ENCODE measurements at places on chromosomes 7 and 10. TPM values are rescaled to one million over a fixed set of nuclear protein-coding genes. Genes with fewer than 3 reads are reported as not detected.

- H3K27me3 ChIP-seq = no peaks in the 10 kb centered on the region
- no peak overlapping the region for H3K4me3 ChIP-seq
- DNase-seq = no peak
- H3K36me3 ChIP-seq = no peaks in the 10 kb centered on the region
- no peaks in the 10 kb centered on the region for H3K4me1 ChIP-seq
- H3K27ac ChIP-seq = no peak overlapping the region
Measured at GRCh38 chr7:157817433-157817832, 480.6 kb downstream of the DNAJB6 start.

DNA sequence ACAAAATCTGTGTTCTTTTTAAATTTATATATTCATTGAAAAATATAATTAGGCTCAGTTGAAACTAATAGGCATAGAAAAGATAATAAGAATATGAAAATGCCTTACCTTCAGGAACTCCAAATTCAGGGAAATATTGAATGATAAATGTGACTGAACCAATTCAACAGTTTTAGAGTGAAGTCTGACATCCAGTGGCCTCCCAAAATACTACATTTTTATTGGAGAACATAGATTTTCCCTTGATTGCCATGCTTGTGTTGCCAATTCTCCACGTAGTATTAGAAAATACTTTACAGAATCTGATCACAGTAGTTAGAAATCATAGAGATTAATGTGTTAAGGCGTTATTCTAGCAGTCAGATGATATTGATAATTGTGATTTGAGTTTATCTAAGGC is 1246.7 kb downstream of the GATA3 start:
- H3K4me3 ChIP-seq = no peak overlapping the region
- H3K4me1 ChIP-seq = peaks cover 10% of the 10 kb centered on the region
- peaks cover 3% of the 10 kb centered on the region for H3K27me3 ChIP-seq
- no peak for DNase-seq

GRCh38 chr7:114688443-114689055 is 233.3 kb upstream of the MDFIC start:
- H3K4me1 ChIP-seq = no peaks in the 10 kb centered on the region
- H3K27ac ChIP-seq = no peak overlapping the region
- H3K4me3 ChIP-seq = no peak overlapping the region
- peaks cover 5% of the 10 kb centered on the region for H3K27me3 ChIP-seq

DNA sequence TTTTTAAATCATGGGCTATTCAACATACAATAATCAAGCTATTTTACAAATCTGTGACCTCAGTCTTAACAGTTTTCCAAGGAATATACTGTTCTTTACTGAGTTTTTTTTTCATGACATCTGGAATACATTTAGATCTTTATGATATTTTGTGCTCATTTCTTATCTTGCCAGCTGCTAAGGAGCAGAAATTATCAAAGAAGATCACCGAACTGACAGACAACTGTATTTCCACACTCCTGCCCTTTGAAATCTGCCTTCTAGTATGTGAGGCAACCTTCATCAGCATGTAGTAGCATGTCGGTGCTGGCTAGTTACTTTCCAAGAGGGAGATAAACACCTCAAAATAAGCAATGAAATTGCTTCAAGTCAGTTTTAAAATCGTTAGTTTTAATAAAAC is 66.4 kb downstream of the NHLRC2 start:
- H3K4me1 ChIP-seq = peaks cover 3% of the 10 kb centered on the region
- H3K4me3 ChIP-seq = no peak overlapping the region
- peaks cover 6% of the 10 kb centered on the region for H3K36me3 ChIP-seq
- no peak for DNase-seq

DNA sequence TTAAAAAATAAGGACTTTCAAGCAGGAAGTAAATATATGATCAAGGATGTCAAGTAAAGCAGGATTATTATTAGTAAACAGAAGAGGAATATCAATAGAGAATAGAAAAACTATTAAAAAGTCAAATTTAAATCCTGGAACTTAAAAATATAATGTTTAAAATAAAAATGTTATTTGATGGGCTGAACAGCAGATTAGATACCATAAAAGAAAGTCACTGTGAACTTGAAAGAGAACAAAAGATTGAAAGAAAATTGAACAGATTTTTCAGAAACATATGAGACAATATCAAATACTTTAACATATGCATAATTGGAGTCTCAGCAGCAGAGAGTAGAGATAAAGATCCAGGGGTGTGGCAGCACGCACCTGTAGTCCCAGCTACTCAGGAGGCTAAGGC is 1213.7 kb upstream of the AUTS2 start:
- no peak overlapping the region for H3K27ac ChIP-seq
- no peak overlapping the region for H3K4me3 ChIP-seq
- H3K4me1 ChIP-seq = no peaks in the 10 kb centered on the region
- H3K27me3 ChIP-seq = no peaks in the 10 kb centered on the region
- DNase-seq = no peak
- no peaks in the 10 kb centered on the region for H3K36me3 ChIP-seq

DNA sequence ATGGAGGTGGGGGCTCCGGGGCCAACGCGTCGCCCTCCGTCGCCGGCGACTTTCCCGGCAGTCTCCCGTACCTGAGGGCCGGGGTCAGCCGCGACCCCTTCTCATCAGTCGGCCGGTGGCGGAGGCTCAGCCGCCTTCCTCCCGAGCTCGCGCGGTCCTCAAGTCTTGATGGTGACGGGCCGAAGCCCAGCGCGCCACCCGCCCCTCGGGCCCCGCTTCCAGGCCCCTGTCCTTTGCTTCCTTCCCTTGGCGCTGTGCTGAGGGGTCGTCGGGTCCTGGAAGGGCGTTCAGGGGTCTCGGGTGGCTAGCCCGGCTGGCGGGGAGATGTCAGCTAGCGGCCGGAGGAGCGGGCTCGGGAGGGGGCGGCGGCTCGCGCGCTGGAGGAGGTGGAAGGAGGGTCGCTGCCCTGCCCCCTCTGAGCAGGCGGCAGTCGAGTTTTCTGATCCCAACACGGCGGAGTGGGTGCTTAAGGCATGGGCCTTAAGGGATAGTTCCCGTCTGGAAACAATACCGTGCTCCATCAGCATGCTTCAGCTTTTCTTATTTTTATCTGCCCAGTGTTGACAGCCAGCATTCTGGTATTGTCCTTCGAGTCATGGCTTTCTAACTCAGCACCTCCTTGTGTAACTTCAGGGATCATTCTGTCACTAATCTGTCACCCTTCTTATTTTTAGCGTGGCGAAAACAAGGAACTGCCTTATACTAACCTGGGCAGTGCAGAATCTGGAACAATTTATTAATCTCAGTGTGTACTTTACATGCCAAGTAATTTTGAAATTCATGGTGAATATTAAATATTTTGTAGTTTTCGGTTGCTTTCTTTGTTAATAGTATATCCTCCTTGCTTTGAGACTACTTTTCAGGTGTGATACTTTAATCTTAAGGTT is 748 bp downstream of the PHTF2 start:
- H3K27me3 ChIP-seq = no peaks in the 10 kb centered on the region
- H3K4me3 ChIP-seq = peak overlapping the region; percentile 96
- H3K27ac ChIP-seq = peak overlapping the region; percentile 96
- peak; percentile 22 for DNase-seq
- peaks cover 43% of the 10 kb centered on the region for H3K36me3 ChIP-seq

- H3K27ac ChIP-seq = no peak overlapping the region
- no peaks in the 10 kb centered on the region for H3K4me1 ChIP-seq
- DNase-seq = no peak
- H3K4me3 ChIP-seq = no peak overlapping the region
Measured at GRCh38 chr10:61634746-61635145, 28.0 kb upstream of the CABCOCO1 start.

- no peak overlapping the region for H3K27ac ChIP-seq
- peaks cover 27% of the 10 kb centered on the region for H3K27me3 ChIP-seq
- peaks cover 3% of the 10 kb centered on the region for H3K4me1 ChIP-seq
- no peak overlapping the region for H3K4me3 ChIP-seq
- no peaks in the 10 kb centered on the region for H3K36me3 ChIP-seq
Measured at GRCh38 chr10:73965890-73966768, 31.8 kb upstream of the VCL start.

GRCh38 chr10:25867321-25867720 is 66.7 kb upstream of the MYO3A start:
- H3K27ac ChIP-seq = no peak overlapping the region
- H3K36me3 ChIP-seq = no peaks in the 10 kb centered on the region
- no peaks in the 10 kb centered on the region for H3K4me1 ChIP-seq
- DNase-seq = no peak
- H3K4me3 ChIP-seq = no peak overlapping the region
- H3K27me3 ChIP-seq = no peaks in the 10 kb centered on the region

GRCh38 chr7:85006754-85007153 is 180.1 kb downstream of the SEMA3D start:
- peaks cover 6% of the 10 kb centered on the region for H3K27me3 ChIP-seq
- DNase-seq = no peak
- no peaks in the 10 kb centered on the region for H3K36me3 ChIP-seq

DNA sequence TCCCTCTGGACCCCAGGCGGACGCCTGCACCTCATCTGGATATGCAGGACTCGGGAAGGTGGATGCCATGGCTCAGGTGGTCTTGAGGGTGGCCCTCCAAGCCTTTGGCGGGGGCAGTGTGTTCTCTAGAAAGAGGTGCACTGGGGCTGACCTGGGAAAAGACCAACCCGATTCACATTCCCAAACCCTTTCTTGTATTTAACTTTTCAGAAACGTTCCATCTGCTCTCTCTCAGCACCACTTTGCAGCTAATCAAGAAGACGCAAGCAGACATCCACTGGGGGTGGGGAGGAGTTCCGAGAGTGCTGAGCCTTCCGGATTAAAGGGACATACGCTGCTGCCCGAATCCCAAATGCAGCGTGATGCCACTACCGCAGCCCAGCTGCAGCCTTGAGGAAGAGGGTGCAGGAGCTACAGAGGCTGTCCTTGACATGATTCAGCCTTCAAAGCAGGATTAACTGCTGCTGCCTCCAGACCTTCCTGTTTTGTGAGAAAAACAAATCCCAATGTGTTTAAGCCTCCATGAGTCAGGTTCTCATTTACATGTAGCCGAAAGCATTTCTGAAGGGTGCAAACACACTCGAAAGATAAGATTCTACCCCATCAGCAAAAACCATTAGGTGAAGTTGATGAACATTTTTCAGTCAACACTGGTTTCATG is 39.9 kb downstream of the RBM17 start:
- H3K36me3 ChIP-seq = no peaks in the 10 kb centered on the region
- peaks cover 32% of the 10 kb centered on the region for H3K4me1 ChIP-seq
- H3K27ac ChIP-seq = peak overlapping the region; percentile 16
- H3K27me3 ChIP-seq = no peaks in the 10 kb centered on the region

GRCh38 chr7:110947408-110947807 is 143.5 kb upstream of the LRRN3 start:
- H3K27me3 ChIP-seq = no peaks in the 10 kb centered on the region
- H3K4me1 ChIP-seq = peaks cover 13% of the 10 kb centered on the region
- no peaks in the 10 kb centered on the region for H3K36me3 ChIP-seq

DNA sequence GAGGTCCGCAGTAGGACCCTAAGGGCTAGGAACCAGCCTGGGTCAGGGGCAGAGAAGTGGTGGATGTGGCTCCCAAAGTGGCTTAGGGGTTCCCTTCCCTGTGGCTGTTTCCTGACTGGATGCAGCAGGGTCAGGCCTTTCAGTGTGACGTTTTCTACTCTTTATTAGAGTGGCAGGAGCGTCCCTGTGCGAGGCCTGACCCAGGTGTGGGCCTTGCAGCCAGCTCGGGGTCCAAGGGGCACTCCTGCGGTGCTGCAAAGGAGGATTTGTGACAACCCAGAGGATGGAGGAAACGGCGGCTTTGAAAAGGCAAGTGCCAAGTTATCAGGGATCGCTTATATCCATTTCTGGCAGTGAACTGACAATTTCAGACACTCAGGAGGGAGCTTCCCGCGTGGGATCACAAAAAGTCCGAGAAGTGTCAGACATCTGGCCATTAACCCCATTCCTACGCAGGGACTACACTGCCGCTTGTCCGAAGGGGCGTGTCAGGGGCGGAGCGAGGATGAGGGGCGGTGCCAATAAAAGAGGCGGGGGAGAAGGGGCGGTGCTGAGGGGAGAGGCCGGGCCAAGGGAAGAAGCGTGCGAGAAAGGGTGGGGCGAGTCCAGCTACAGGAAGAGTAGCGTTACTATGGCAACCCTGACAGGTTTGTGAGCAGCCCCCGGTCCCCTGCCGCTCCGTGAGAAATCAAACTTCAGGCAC is 98.8 kb upstream of the ZNF722 start:
- no peaks in the 10 kb centered on the region for H3K27me3 ChIP-seq
- peak overlapping the region; percentile 82 for H3K4me3 ChIP-seq
- H3K36me3 ChIP-seq = no peaks in the 10 kb centered on the region
- peaks cover 2% of the 10 kb centered on the region for H3K4me1 ChIP-seq
- peak; percentile 19 for DNase-seq

DNA sequence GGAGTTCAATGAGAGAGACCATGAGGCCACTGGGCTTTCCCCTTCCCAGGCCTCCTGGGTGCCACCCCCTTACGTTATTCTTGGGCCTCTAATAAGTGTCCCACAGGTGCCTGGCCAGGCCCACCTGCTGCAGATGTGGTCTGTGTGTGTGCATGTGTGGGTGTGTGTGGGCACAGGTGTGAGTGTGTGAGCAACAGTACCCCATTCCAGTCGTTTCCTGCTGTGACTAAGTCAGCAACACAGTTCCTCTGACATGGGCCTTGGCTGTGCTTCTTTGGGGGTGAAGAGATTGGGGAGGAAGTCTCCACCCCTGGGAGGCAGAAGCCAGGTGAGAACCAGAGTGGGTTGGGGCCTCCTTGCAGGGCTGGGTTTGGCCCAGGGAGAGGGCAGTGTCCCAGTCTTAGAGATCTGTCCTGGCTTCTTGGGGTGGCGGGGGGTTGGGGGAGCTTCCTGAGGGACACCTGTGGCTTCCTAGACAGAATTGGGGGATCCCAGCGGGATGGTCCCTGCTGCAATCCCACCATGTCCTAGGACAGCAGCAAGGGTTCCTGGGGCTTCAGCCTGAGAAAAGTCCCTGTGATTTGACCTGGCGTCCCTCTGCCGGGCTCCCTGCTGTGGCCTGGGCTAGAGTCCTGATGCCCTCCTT is 4.1 kb upstream of the PILRB start:
- no peak for DNase-seq
- peaks cover 60% of the 10 kb centered on the region for H3K36me3 ChIP-seq
- H3K27ac ChIP-seq = peak overlapping the region; percentile 52

- H3K27ac ChIP-seq = no peak overlapping the region
- DNase-seq = no peak
- H3K36me3 ChIP-seq = peaks cover 10% of the 10 kb centered on the region
- no peak overlapping the region for H3K4me3 ChIP-seq
- H3K27me3 ChIP-seq = no peaks in the 10 kb centered on the region
- H3K4me1 ChIP-seq = peaks cover 24% of the 10 kb centered on the region
Measured at GRCh38 chr7:100195222-100195621, 17.5 kb downstream of the STAG3 start.

GRCh38 chr10:88389456-88389855 is 193.7 kb downstream of the RNLS start:
- H3K36me3 ChIP-seq = peaks cover 14% of the 10 kb centered on the region
- H3K27ac ChIP-seq = no peak overlapping the region
- no peaks in the 10 kb centered on the region for H3K27me3 ChIP-seq
- no peak overlapping the region for H3K4me3 ChIP-seq

The GTF2IRD1 gene
- 3.1 TPM for total RNA-seq

The PLXNA4 gene
- total RNA-seq = 0.14 TPM

The ZNF239 gene
- total RNA-seq = 0.66 TPM

The TOMM7 gene
- 216 TPM for total RNA-seq

The VWDE gene
- 3.2 TPM for total RNA-seq

The FFAR4 gene
- not detected for total RNA-seq
